Immature natural killer cell (primary cell): ENCODE measurements at places on chromosomes 16 and 17. TPM values are rescaled to one million over a fixed set of nuclear protein-coding genes. Genes with fewer than 3 reads are reported as not detected.

Gene KRTAP1-5
- polyA plus RNA-seq = not detected

Gene TBC1D3H
- polyA plus RNA-seq = not detected

Gene TK1
- polyA plus RNA-seq = 11.3 TPM

Gene UBE2Z
- polyA plus RNA-seq = 84.3 TPM

Gene PSMD11
- 96.4 TPM for polyA plus RNA-seq

Gene TP53TG3C
- not detected for polyA plus RNA-seq

Gene NDUFAF8
- polyA plus RNA-seq = 121 TPM

Gene SGCA
- not detected for polyA plus RNA-seq

Gene TBX21
- polyA plus RNA-seq = 385 TPM

Gene CES4A
- polyA plus RNA-seq = not detected

Gene KIF18B
- 0.37 TPM for polyA plus RNA-seq

Gene P2RX1
- not detected for polyA plus RNA-seq

Gene HOXB8
- not detected for polyA plus RNA-seq

Gene NPB
- polyA plus RNA-seq = not detected

Gene C16orf54
- 39.8 TPM for polyA plus RNA-seq

GRCh38 chr16:73457851-73458250, 409.9 kb upstream of the ZFHX3 start:
- no peak for DNase-seq

- DNase-seq = no peak
Observed at GRCh38 chr17:58528443-58528842, 14.0 kb upstream of the MTMR4 start.

DNA sequence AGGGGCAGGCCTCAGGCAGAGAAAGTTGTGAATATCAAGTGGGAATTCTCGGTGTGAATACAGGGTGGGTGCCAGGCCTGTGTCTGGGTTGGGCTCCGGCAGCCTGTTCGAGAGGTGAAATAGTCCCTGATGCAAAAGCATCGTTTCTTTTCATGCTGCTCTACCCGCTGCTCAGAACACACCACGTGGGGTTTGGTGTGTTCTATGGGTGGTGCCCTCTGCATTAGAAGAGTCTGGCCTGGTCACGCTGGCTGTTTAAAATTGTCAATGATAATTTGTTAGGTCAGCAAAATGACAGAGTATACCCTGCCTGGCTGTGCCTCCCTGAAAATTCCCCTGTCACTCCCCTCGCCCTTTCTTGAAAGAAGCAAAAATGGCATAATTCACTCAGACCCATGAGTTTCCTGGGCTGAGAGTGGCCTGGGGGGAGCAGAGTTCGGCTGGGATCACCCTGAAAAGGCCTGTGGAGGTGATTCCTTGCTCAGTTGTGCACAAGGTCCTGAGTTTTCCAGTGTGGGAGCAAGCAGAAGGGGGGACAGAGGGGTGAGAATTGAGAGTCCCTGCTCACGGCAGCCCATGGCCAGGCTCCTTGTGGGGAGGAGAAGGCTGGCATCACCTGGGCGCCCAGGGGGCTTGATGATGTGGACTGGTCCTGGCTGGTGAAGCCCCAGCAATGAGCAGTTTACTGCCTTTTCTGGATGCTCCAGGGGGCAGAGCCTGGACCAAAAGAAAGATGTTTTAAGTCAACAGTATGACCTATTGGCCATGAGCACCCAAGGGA, 3.2 kb downstream of the CACNG5 start:
- no peak for DNase-seq

DNA sequence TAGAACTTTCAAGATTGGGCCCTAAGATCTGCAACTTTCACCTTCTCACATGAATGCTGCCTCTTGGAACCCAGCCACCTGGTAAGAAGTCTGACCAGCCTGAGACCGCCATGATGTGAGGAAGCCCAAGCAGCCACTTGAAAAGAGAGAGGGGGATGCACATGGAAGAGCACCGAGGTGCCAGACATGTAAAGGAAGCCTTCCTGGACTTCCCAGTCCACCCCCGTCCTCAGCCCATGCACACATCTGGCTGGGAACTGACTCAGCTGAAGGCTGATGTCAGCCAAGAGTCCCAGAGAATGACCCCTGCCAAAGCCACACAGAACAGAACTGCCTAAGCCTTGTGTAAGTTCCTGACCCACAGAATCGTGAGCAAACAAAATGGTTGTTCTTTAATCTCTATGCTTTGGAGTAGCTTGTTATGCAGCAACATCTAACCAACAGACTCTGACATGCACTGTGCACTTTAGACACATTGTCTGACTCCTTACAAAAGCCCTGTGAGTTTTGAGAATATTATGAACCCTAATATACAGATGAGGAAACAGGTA, 86.7 kb downstream of the RMI2 start:
- DNase-seq = no peak

DNA sequence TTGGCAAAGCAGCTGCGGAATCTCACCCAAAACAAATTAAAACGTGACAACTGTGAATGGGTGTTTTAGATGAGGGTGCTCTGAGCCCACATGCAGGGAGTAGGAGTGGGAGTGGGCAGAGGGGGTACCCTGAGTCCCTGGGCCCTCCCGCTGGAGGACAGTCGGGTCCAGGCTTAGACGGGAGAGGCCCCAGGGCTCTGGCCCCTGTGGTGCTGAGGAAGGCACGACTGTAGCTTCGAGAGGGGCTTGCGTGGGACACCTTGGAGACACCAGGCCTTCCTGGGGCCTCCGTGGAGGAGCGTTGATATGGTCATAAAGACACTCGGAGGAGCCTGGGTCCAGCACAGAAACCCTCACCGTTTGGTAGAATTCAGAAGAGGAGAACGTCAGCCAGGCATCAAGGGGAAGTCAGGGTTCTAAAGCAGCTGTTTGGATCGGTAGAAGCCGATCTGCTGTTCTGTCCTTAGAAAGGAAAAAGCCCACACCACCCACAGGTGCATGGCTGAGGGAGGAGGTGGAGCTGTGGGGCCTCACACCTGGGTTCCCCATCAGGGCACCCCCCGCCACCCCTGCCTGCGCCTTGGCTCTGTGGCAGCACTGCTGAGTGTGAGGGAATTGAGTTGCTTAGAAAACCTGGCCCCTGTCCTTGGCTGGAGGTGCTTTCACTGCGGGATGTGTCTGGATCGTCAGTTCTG, 18.4 kb downstream of the DBNDD1 start:
- DNase-seq = no peak

DNA sequence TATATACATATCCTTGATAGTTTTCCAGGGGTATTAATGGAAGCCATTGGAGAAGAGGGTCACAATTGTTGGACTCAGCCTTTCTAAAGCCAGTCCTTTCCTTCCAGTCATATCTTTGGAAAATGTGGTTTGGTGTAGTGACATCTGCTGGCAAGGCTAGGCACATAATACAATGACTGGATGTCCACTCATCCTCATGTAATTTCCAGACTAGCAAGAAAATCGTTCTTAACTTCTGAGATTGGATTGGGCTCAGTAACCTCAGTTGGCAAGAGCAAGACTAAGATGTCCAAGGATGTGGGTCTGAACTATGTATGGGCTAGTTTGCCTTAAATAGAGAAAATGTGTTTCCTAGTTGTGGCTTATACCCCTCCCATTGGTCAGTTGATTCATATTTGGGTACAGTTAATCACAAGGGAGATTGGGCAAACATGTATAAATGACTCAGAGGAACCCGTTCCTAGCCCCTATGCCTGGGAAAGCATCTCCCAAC, 8.7 kb upstream of the KAT7 start:
- peak; percentile 30 for DNase-seq

GRCh38 chr16:71293919-71294318, 4.7 kb upstream of the CMTR2 start:
- no peak for DNase-seq

GRCh38 chr16:23148513-23149266, 562 bp downstream of the USP31 start:
- no peak for DNase-seq

DNA sequence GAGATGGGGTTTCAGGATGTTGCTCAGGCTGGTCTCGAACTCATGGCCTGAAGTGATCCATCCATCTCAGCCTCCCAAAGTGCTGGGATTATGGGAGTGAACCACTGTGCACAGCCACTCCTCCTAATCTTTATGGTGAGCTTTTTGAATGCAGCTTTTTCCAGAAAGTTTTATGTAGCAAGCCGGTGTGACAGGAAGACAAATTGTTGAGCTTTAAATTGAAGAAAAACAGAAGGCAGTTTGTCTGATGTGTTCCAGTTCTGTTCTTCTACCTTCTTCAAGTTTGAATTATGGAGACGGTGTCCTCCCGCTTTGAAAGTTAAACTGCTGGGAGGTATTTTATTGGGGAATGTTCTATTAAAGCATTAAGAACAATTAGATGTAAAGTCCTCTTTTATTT, 177.1 kb downstream of the SNX29 start:
- no peak for DNase-seq

DNA sequence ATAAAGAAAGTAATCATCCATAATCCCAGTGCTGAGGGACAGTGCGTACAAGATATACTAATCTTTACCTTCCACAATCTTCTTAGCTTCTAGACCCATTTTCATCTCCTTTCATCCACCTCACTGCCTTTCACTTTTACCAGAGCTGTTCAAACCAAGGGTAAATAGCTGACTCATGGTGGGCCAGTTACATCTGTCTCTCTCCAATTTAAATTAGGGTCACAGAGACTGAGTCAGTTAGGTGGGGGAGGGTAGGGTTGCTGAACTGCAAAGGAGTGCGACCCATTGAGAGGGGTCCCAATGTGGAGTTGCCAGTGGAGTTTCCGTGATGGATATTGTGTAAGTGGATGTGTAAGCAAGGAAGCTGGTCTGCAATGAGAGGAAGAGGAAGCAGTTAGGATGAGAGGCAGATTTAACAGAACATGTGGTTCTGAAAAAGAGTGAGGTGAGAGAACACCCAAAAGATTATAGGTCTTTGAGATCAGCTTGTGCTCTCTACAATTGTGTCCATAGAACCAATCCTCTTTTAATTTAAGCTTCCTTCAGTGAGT, 83.5 kb downstream of the GP2 start:
- DNase-seq = no peak

GRCh38 chr16:67181346-67181745, 2.4 kb downstream of the MATCAP1 start:
- DNase-seq = no peak

DNA sequence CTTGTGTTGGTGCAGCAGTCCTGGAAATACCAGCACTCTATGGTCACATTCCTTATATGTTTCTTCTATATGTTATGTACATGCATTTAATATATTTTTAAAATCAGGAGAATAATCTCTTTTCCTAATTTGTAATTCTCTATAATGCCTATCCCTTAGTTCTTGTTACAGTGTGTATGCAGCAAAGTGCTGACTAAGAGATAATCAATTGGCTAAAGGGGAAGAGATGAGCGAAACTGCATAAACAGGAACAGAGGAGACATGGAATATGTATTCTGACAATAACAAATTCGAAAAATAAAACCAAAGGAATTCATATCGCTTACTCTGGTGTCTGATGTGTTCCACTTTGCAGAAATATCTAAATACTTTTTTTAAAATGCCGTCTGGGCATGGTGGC, 41.7 kb downstream of the SYNRG start:
- DNase-seq = no peak

DNA sequence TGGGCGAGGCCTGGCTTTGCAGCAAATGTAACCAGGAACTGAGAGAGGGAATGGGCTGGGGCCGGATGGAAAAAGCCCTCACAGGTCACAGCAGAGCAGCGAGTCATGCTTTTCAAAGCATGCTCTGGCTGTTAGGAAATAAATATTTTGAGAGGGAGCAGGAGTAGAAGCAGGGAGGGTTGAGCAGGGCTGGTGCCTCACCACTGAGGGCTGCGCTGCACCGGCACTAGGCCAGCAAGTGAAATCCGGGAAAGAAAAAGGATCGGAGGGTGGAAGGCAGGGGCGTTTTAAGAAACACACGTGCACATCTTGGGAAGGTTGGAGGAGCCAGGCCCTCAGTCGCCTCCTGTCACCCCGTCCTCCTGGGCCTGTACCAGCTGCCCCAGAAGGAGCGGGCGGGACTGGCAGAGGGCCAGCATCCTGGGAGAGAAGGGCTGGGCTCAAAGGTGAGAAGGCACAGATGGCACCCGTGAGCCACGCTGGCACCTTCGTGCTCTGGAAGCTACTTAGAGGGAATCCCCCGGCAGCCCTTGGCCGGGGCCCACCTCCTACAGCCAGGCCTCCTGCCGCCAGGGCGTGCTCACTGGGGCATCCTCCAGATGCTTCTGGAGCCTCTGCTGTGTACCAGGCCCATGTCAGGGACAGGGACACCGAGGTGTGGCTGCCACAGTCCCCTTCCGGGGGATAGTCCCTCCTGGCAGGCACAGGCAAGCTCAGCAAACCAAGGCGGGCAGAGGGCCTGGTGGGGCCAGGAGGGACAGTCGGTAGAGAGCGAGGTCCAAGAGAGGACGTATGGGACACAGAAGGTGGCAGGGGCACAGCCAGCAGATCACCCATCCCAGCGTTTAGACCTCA, 71.5 kb upstream of the PLCG2 start:
- DNase-seq = no peak

DNA sequence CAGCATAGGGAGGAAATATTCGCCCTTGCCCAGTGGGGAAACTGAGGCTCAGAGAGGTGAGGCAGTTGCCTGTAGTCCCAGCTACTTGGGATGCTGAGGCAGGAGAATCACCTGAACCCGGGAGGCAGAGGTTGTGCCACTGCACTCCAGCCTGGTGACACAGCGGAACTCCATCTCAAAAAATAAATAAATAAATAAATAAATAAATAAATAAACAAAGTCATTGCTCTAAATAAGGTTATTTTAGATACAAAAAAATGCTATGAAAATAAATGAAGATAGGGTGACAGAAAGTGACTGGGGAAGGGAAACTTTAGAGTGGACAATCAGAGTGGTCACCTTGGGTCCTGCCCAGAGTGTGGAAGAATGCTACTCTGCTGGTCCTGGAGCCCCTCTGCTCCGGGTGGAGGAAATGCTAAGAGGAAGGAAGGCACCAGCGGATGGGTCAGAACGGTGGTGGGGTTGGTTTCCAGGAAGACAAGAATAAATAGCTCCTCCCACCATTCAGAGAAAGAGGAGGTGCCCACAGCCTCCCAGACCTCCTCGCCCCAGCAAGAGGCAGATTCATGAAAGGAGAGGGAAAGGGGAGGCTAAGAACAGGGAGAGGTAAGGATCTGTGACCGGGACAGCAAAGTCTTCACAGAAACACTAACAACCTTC, 17.6 kb downstream of the TRPV3 start:
- DNase-seq = no peak

- DNase-seq = no peak
Observed at GRCh38 chr17:9648521-9649110, 3.3 kb downstream of the USP43 start.

DNA sequence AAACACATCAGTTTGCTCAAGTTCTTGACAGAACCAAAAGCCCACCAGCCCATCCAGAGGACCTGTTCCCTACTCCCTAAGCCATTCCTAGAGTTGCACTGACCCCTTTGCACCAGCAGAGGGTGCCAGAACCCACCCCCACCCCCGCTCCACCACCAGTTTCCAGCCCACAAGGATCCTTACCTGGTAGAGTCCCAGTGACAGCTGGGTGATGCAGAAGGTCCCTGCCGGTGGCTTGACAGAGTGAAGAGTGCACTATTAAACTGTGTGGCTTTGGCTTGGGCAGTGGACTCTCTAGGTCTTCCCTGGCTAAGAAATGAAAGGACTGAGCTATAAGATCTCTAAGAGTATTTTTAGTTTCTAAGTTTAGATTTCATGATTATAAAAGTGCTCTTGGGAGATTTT, 73.3 kb upstream of the MTMR4 start:
- peak; percentile 22 for DNase-seq
